ENCODE measurements at places on chromosomes 4 and X.
A peak's percentile ranks its signal among the peaks of the same experiment; 100 is the strongest.

DNA sequence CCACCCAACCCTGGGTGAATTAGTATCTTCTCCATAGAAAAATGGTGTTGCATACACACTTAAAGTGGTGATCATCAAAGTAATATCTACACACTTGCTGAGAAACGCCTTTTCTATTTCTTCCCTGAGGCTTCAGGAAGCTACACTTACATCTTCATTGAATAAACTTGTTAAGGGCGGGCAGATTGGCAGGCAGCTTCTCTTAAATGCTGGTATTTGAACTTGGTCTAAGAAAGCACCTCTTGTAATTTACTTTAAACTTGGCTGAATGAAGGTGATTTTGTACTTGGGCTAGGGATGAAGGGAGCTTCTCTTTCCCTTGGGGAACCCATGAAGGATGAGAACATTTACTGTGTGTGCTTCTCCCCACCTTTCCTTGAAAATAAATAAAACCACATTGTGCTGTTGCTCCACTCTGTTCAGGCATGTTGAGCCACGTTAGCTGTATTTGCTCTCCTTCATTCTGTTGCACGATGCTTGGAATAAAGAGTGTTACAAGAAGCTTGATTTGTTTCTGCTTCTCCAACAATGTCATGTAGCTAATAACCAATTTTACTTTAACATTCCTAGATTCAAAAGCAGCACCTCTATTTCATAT lies 430.1 kb downstream of the ANKRD50 start:
- no peak for DNase-seq

DNA sequence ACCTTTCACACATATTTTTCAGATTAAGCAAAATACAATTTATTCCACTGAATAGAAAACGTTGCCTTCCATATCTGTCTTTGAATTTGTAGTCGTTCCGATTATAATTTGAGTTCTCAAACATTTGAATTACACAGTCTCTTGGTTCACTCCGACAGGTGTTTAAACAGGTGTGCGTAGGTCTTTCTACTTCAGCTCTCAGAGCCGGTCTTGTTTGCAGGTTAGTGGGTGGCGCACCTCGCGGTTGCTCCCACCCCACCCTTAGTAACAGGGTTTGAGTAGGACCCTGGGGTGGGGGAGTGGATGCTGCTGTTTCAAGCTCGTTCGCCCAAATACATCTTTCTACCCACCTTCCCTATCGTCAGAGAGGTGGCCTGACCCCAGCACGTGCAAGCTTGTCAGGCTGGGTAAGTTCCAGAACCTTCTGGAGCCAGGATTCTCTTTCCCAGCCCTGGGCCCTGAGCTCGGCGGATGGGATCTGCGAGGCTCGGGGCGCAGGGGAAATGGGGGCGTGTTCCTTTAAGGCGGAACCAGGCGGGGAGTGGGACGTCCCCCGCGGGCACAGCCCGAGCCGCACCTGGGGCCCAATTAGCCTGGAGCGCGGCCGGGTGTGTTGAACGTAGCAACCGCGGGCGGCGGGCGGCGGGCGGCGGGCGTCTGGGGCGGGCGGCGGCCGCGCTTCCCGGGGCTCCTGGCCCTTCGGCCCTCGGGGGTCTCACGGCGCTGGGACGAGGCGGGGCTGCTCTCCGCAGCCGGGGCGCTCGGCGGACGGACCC lies at the start of gene FAM149A:
TSS of gene FAM149A (plus strand) at position 591 of the 776 bp plus-strand sequence.
- DNase-seq, result peak; percentile 77

DNA sequence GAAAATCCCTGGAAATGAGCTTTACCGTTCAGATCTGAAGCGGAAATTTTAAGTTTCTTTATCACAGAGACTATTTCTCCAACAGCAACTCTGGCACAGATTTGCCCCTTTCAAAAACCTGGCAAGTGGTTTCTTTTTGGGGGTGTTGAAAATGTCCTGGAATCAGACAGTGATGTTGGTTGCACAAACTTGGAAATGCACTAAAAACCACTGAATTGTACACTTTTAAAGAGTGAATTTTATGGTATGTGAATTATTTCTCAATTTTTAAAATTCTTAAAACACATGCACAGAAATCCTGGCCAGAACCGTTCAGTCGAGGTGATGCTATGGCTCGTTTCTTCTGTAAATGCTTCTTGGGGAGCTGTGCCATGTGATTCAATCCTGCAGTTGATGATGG lies 121.2 kb upstream of the RBPJ start:
- no peak for DNase-seq

- no peak for DNase-seq
These were observed 148.3 kb upstream of the ANXA10 start for GRCh38 chr4:167943872-167944505.

DNA sequence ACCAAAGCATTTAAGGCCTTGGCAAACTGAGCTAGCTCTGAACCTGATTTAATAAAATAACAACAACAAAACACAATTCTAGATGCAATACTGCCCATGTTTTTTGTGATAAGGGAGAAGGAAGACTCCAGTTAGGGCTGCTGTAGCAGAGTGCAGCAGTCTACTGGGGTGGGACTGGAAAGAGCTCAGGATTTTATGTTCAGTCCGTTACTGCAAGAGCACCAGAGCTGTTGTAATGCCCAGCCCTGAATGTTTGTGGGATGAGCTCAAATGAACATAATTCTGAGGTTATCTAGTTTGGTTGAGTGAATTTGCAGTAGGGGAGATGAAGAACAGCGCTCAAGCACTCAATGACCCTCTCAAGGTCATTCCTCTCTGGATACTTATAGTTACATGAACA lies 743.8 kb downstream of the FAT4 start:
- no peak for DNase-seq

All from aorta (tissue), 5 donors.